ENCODE measurements at places on chromosomes 13 and 19.

DNA sequence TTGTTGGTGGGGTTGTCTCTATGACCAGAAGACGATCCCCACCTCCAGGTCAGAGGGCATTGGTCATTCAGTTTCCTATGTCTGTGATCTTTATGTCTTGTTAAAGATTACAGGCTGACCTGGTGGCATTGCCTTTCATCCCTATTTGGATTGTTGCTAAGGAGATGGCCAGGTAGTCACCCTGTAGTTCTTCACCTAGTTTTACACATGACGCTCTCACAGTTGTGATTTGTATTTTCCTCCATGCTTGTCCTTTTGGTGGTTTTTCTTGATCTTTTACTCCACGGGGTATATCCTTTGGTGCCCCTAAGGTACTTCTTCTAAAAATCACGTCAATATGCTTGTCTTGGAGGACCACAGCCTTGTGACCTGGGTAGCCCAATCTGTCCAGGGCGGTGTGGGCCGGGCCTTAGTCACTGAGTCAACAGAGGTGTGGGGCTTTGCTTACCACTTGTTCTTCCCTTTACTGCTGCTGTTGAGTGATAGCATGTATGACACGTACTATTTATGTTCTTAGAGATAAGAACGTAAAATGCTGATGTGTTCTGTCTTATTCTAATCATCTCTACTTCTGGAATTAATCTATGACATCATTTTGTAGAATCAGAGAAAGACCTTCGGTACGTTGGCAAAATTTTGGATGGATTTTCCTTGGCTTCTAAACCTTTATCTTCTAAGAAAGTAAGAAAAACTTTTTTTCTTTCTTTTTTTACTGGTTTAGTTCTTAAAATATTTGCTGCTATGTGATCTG is 20.1 kb downstream of the GPATCH1 start:
- DNase-seq = no peak

DNA sequence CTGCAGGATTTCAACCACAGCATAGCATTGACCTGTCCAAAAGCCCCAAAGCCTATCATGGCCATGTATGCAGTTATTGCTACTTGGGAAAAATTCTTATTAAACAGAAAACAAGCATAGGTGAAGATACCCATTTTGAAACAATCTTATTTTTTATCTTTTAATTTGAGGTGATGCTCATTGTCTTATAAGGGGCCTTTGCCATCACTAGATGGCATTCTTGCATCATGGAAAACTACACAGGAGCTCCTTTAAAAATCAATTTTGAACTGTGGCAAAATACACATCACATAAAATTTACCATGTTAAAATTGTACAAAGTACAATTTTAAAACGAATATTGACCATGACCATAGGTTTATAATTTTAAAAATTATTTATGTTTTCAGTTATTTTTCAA is 38.9 kb upstream of the ZNF835 start:
- no peak for DNase-seq

GRCh38 chr19:34963573-34964406 is at the start of gene ZNF792:
ZNF792 (minus strand) TSS chr19:34964229; CDS start chr19:34963662, 567 bp downstream.
- DNase-seq = peak; percentile 86

DNA sequence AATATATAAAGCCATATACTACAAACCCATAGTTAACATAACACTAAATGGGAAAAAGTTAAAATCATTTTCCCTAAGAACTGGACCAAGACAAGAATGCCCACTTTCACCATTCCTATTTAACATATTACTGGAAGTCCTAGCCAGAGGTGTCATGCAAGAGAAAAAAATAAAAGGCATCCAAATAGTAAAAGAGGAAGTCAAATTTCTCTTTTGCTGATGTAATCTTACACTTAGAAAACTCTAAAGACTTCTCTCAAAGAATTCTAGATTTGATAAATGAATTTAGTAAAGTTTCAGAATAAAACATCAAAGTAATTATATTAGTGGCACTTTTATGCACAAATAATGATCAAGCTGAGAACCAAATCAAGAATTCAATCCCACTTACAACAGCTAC is 678.9 kb upstream of the SLITRK5 start:
- peak; percentile 64 for DNase-seq

- peak; percentile 94 for DNase-seq
These were observed 41.6 kb upstream of the ZNF730 start for GRCh38 chr19:23075031-23075733.

- peak; percentile 92 for DNase-seq
These were observed 99.2 kb downstream of the ABCC4 start for GRCh38 chr13:95201814-95202651.

DNA sequence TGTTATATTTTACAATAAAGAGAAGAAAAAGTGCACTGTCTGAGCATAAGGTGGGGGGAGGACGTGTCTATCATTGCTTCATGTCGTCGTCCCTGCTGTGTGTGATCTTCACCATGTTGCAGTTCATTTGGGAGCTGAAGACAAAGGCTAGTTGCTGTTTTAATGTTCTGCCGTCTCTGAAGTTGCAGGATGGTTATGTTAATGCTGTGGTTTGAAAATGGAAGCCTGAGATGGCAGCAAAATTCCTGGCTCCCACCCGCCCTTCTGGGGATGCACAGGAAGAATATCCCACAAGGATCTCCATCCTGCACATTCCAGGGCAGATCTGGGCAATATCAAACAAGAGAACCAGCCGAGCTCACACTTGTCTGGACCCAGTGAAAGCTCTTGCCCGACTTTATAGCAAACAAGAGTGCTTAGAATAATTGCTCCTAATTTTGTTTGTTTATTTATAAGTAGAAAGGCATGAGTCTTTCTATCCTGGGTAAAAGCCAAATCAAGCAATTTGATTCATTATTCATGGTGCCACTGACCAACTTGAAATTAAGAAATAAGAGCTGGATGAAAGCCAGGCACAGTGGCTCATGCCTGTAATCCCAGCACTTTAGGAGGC is 110.3 kb upstream of the ABCC4 start:
- DNase-seq = no peak

- DNase-seq = no peak
These were observed 1.6 kb downstream of the RPL18 start for GRCh38 chr19:48617146-48617937.

DNA sequence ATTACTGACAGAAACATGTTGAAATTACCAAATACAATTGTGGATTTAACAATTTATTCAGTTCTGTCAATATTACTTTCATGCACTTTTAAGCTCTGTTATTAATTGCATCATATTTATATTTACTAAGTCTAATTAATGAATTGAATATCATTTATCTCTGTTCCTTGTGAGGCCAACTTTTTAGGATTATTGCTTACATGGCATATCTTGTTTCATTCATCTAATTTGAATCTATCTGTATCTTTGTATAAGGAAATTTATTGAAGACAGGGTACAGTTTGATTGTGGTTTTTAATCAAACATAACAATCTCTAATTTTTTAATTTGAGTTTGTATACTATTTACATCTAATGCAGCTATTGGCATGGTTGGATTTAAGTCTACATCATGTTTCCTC is 249.9 kb upstream of the GPC6 start:
- no peak for DNase-seq

DNA sequence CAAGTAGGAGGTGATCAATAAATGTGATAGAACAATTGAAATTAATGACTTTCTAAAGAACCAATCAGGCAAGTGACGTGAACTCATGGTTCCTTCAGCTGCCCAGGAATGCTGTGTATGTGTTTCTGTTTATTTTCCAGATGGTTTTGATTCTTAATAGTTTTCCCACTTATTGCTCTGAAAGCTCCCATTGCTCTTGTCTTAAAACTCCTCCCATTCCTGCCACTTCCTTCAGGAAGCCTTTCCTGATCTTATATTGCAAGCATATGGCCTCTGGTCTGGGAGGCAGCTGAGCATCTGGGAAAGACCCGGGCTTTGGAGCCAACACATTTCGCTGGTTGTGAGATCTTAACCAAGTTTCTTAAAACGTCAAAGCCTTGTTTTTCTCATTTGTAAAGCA is 17.1 kb upstream of the LATS2 start:
- no peak for DNase-seq

- no peak for DNase-seq
These were observed 5.4 kb upstream of the PALM start for GRCh38 chr19:703329-703650.

GRCh38 chr13:32264407-32264806 is 50.8 kb downstream of the ZAR1L start:
- no peak for DNase-seq

DNA sequence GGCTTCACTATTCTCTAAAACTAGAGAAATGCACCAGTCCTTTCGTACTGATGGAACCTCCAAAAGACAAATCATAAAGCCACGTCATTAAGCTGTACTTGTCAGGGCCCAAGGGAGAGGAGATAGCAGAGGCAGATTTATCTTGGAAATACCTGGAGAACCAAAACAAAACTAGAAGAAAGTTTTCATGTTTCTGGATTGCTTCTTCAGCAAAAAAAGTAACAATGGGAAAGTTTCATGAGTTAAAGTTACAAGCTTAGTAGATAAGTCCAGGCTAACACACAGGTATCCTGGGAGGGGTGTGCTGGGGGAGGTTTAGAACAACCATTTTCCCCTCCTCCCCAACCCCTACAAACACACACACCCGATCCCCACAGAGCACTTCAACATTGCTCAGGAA is 21.6 kb downstream of the RANBP3 start:
- no peak for DNase-seq

DNA sequence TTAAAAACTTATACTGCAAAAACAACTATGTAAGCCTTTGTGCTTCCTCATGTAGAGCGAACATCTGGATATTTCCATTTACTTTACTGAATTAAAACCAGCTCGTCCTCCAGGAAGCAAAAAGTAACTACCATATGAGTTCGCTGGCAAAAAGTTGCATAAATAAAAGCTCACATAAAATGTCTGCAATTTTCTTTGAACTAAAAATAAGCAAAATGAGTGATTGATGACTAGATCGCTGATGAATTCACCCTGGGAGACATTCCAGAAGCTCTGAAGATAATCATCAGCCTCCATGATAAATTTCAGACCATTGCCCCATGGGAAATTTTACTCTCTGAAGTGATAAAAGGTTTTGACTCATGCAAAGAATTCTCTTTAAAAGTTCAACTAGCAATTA is 67.3 kb upstream of the SACS start:
- no peak for DNase-seq

- peak; percentile 46 for DNase-seq
These were observed 1.7 kb upstream of the ZNF865 start for GRCh38 chr19:55603581-55604292.

- DNase-seq = no peak
These were observed 159.9 kb downstream of the USP12 start for GRCh38 chr13:27011661-27012060.

DNA sequence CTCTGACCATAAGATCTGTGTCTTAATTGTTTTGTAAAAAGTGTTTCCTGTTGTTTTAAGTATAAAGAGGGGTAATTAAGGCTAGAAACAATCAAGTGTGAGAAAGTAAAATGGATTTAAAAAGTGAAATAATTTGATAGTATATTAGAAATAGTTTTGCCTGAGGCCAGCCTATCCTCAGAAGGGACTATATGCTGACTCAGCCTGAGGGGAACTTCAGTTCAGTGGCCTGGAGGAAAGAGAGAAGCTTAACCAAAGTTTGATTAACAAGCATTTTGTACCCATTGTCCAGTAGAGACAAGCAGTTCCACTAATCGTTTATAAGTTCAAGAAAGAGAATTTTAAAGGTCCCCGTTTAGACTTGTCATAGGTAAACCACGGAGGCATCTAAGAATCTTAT is 1793.2 kb upstream of the PRR20A start:
- no peak for DNase-seq

GRCh38 chr13:113413178-113413897 is 40.0 kb downstream of the ADPRHL1 start:
- no peak for DNase-seq

- DNase-seq = no peak
These were observed 38.3 kb downstream of the DNAJC15 start for GRCh38 chr13:43061496-43062280.

DNA sequence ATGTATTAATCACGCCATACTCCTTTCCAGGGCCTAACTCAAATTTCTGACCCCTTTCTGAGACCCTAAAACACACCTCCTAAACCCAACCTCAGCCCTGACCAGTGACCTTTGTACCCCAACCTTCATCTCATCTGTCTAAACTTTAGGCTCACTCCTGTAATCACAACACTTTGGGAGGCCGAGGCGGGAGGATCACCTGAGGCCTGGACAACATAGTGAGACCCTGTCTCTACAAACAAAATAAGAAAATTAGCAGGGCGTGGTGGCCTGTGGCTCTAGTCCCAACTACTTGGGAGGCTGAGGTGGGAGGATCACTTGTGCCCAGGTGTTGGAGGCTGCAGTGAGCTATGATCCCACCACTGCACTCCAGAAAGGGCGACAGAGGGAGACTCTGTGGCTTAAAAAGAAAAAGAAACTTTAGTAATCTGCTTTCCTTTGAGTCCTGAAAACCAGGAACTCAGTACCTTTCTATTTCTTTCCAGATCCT is 4.7 kb downstream of the RTN2 start:
- no peak for DNase-seq

DNA sequence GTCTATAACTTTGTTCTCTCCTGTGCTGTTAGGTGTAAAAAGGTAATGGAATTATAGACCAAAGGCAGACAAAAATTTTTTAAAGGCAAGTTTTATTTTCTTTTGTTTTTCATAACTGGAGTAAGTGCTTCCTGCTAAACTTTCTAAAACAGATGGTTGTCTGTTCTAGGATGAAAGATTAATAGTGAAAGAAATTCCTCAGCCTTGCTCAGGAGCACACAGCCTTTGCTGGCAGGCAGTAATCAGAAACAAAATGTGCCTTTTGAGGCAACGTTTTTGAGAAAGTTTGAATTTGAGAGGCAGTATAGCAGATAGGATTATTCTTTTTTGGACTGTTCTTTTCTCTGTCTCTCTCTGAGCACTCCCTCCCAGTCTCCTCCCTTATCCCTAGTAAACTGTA is 2749.5 kb downstream of the PCDH9 start:
- no peak for DNase-seq

DNA sequence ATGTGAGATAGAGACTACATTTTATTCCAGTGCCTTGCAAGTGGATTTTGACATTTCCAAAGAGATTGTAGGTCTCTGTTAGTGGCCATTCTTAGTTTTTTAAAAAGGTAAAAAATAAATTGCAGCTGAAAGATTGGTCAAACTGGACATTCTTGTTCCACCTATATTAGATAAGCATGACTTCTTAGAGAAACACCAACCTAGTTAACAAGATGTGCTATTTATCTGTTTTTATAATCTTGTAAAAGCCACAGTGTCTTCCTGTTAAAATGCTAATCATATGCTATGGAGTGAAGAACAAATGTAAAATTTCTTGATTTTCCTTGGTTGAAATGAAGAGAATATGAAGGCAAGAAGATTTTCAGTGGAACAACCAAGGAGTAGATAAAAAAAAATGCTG is 33.4 kb upstream of the GPR183 start:
- DNase-seq = no peak
